ENCODE measurements at places on chromosomes 16 and 17.
A peak's percentile ranks its signal among the peaks of the same experiment; 100 is the strongest.

DNA sequence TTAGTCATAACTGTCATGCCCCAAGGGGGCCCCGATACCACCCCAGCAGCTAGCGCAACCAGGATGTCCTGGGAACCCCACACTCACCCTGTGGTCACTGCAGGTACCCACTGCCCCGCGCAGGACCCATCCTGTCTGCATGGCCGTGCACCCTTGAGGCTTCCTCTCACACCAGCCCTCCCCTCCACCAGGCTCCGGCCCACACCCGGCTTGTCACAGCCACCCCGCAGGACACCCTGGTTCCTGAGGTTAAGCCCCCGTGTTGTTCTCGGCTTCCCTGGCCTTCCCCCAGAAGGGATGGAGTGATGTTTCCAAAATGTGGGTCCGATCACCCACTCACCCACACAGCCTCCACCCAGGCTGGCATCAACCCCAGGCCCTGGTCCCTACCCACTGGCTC, 7.5 kb downstream of the DNASE1L2 start:
- DNase-seq: no peak

- DNase-seq: no peak
These were observed 16.9 kb downstream of the SYT17 start for GRCh38 chr16:19184823-19185509.

- no peak for DNase-seq
These were observed 94.8 kb upstream of the CBX4 start for GRCh38 chr17:79933863-79934652.

- DNase-seq: no peak
These were observed 154.0 kb downstream of the LGALS9B start for GRCh38 chr17:20313306-20313705.

GRCh38 chr17:78485290-78486168, 91.7 kb downstream of the DNAH17 start:
- DNase-seq: no peak

- DNase-seq: no peak
These were observed 111.0 kb upstream of the TNRC6C start for GRCh38 chr17:77847221-77848085.

GRCh38 chr16:35255816-35256215, 1796.4 kb downstream of the TP53TG3F start:
- DNase-seq: no peak

DNA sequence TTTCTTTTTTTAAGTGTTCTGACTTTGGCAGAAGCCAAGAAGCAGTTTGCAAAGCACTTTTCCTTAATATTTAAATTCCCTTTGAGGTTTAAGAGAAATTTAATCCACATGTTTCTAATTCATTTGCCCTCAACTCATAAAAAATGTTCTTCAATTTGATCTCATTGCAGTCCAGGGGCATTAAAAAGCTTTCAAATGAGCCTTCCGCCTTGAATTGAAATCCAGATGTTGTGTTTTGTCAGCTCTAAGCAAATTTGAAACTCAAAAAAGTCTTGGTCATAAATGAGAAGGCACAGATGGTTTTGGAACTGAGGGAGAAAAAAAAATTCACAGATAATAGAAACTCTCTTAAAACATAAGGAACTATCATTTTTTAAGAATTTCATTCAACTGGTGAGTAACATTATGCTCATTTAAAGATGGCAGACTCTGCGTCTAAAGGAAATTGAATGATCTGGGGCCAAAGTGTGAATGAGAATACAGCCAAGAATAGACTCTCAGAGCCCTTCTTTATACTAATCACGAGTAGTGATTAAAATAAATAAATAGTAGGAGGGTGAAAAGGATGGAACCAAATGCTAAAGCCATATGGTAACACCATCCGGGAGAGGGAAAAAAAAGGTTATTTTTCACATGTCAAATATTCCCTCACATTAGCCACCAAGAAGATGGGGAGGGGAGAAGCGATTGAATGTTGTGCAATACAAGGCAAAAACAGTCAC, 1304.7 kb downstream of the CDH8 start:
- DNase-seq: no peak

DNA sequence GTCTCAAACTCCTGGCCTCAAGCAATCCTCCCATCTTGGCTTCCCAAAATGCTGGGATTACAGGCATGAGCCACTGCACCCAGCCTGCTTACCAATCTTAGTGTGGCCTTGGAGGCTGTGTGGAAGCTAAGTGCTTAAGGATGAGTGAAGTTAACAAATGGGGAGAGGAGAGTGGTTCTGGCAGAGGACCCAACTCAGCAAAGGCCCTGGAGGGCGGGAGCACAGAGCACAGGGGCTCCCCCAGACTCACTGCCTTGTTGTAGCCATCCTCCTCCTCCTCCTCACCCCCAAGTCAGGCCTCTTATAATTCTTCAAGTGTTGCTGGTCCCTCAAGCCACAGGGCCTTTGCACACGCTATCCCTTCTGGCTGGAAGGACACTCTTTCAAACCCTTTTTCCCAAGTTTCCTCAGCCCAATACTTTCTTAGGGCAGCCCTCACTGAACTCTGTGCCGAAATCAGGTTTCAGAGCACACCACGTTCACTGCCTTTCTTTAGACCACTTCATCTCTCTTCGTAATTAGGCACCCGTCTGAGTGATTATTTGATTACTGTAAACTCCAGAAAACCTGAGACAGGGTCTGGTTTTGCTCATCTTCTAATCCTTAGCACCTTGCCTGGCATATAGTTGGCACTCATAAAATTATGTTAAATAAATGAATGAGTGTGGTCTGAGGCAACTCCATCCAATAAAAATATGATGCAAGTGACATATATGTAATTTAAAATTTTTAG, 23.4 kb downstream of the NGFR start:
- no peak for DNase-seq

- DNase-seq: no peak
These were observed 186.1 kb downstream of the RPTOR start for GRCh38 chr17:80730739-80731138.

DNA sequence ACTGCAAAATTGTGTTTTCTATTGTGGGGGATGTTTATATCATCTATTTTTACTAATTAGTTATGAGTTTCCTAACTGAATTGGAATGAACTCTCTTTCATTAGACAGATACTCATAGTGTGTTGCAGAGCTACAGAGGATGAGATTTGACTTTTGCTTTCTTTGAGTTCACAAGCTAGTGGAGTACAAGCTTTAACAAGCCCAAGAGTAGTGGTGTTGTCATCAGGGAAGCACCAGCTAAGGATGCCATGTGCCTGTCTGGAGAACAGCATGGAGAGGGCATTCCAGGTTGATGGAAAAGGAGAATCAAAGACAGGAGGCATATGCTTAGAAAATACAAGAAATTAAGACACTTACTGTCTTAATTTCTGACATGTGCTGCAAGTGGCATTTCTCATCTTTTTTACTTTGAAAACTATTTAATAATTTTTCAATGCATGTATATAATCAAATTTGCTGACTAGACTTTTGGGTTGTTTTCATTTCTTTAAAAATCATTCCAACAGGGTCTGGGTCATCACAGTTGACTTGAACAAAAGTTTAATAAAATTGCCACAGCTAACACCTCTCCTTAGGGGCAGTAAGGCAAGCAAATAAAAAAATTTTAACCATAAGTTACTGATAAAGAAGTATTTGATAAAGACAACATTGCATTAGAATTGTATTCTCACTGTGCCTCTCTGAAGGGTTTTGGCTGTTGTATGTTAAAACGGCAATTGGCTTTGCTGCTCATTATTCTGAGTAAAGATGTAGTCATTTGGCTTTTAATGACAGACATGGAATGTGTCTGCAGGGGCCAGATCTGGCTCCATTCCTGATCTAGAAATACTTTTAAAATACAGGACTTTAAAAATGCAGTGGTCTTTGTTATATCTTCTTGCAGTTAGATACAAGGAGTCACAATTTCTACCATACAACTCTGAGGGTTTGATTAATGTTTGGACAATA, 323.7 kb upstream of the CDH11 start:
- DNase-seq: no peak

DNA sequence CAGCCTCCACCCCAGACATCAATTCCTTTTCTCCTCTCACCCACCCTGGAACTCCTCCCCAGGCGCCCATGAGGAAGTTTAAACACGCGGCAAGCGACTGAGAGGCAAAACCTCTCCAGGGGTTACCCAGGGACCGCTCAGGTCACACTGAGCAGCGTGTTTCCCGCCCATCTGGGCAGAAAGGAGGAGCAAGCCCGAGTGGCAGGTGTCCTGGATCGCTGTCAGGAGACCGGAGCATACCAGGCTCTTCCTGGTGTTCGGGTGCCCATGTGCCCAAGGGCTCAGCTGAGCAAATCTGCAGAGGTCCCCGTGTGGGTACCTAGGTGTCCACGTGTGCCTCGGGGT, 491 bp downstream of the SLC25A19 start:
- no peak for DNase-seq

- no peak for DNase-seq
These were observed 7.4 kb downstream of the ACD start for GRCh38 chr16:67652578-67653127.

GRCh38 chr17:48644910-48645557, 18.9 kb upstream of the HOXB9 start:
- no peak for DNase-seq

- DNase-seq: no peak
These were observed 22.5 kb downstream of the DNAI2 start for GRCh38 chr17:74296548-74296936.

- no peak for DNase-seq
These were observed 602.7 kb upstream of the CDH5 start for GRCh38 chr16:65763640-65764305.

GRCh38 chr16:482468-483185, 44.9 kb upstream of the CAPN15 start:
- DNase-seq: no peak

- DNase-seq: no peak
These were observed 17.6 kb downstream of the ABCC1 start for GRCh38 chr16:15966836-15967546.

GRCh38 chr17:78588258-78589030, 11.2 kb upstream of the DNAH17 start:
- no peak for DNase-seq

DNA sequence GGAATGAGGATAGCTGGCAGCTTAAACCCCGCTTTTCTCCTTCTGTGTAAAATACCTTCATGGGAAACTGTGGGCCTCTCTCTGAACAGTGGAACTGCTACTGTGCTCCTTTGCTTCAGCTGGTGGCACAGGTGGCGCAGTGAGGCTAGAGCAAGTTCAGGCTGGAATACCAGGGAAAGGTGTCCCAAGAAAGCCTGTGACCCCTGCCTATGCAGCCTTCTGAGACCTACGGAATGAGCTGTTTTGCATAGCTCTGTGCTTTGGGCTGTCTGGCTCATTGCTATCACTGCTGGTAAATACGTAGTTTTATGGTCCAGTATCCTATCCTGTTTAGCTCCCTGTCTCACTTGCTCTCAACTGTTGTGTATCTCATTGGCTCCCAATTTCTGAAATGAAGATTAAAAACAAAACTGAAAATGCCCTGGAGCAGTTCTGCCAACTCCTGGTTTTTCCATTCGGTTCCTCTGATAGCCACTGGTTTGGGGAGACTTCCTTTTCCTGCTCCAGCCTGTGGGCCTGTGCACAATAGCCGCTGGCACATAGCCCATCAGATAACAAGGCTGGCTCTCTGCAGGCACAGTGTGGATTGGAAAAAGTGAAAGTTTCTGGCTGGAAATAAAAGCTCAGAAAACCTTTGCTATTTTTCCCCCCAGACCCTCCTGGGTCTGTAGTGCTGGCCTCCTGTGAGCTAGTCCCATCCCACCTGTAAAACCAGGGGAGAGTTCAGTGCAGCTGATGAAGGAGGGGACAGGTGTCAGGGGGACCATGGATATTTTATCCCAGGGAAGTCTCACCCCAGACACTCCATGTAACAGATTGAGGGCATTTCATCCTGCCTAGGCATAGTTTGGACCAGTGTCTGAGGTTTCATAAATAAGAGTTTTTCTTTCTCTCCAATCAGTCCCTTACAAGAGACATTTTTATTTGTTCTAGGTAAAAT, 24.0 kb downstream of the LIMD2 start:
- DNase-seq: no peak

DNA sequence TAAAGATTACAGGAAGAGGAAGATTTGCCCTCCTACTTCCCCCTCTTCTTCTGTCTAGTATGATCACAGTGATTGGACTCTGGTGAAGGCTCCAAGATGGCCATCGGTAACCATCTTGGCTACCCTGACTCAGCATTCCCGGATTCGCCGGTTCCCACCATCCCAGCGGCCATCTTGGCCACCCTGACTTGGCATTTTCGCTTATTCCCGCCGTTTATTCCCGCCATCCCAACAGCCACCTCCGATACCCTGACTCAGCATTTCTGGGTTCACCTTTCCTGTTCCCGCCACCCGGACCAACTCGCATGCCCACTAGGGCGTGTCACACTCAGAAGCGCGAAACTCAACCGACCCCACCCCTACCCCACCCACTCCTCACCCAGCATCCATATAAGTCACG, 95.4 kb upstream of the GRIN2A start:
- no peak for DNase-seq

GRCh38 chr17:1697681-1698080, 12.5 kb downstream of the TLCD2 start:
- no peak for DNase-seq

DNA sequence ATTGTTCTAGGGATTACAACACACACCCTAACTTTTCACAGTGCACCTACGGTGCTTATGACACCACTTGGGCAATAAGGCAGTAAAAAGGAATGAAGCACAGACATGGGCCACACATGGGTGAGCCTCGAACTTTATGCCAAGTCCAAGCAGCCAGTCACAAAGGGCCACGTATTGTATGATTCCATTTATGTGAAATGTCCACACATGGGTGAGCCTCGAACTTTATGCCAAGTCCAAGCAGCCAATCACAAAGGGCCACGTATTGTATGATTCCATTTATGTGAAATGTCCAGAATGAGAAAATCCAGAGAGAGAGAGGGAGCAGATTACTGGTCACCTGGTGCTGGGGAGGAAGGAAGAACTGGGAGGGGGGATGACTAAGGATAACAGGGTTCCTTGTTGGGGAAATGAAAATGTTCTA, 22.2 kb downstream of the RMI2 start:
- no peak for DNase-seq

- peak; percentile 70 for DNase-seq
These were observed 562 bp downstream of the ZC3H7A start for GRCh38 chr16:11796227-11797165.

GRCh38 chr17:77394540-77395295, 253.9 kb downstream of the SEC14L1 start:
- no peak for DNase-seq

- peak; percentile 46 for DNase-seq
These were observed 6.1 kb upstream of the LIG3 start for GRCh38 chr17:34974179-34974578.

- DNase-seq: peak; percentile 89
These were observed 44.0 kb downstream of the PRAC1 start for GRCh38 chr17:48678141-48678971.

- DNase-seq: no peak
These were observed 52.7 kb downstream of the TMEM235 start for GRCh38 chr17:78284146-78284545.

GRCh38 chr16:53896722-53897121, 192.8 kb downstream of the FTO start:
- DNase-seq: no peak

DNA sequence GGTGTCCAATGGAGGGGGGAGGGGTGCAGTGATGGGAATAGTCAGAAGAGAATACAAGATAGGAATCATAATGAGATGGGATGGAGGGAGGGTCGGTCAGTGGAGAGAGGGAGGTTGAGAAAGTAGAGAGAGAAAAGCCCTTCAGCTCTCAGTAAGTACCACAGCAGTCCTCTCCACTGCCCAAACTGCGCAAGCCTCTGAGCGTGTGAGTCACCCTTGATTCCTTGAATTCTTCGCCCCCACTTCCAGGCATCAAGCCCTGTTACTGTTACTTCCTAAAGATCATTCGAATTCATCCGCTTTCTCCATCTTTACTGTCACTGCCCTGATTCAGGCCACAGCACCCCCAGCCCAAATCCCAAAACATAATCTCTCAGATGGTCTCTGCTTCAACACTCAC, 2.5 kb downstream of the GUCY2D start:
- no peak for DNase-seq

GRCh38 chr16:28820016-28820415, 2.8 kb upstream of the ATXN2L start:
- DNase-seq: no peak

Data from stimulated activated effector memory CD8-positive, alpha-beta T cell treated with anti-CD3 and anti-CD28 coated beads, Interleukin-12 subunit alpha, Interleukin-12 subunit beta, amount 100 ng/mL, for 72 hours (primary cell).